ENCODE measurements at places on chromosomes 7 and 10. TPM values are rescaled to one million over a fixed set of nuclear protein-coding genes. Genes with fewer than 3 reads are reported as not detected.

- DNase-seq, result no peak
Measured at GRCh38 chr7:69534461-69535041, 63.7 kb upstream of the AUTS2 start.

Gene LIPF
- not detected for total RNA-seq

- no peak for DNase-seq
Measured at GRCh38 chr10:126127481-126128029, 231.2 kb downstream of the FANK1 start.

GRCh38 chr10:20446561-20447193, 450.4 kb downstream of the NEBL start:
- no peak for DNase-seq

Gene NXPH1
- not detected for total RNA-seq

DNA sequence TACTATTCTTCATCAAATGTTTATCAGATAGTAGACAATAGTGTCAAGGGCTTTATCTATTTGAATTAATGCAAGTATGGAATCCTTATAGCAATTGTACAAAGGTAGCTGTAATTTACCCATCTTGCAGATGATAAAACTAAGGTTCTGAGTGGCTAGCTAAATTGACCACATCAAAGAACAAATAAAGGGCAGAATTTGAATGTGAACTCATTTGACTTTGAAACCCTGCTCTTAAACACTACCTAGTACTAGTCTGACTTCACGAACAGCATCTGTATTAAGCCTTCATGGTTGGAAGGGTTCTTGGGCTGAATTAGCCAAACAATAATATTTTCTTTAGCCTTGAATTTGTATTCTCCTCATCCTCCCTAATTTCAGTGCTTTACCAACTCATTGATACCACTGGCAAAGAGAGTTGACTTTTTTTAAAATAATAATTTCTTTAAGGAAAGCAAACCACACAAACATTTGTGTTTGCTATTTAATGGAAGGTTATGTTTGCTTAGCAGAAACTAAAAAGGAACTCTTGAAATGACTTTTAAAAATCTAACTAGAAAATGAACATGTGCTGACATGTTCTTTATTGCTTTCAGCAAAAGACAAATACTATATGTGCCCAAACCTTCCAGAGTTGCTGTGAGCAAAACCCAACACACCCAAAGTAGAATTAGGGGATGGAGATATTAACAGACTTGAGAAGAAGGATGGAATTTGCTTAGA, 322.6 kb downstream of the RNLS start:
- no peak for DNase-seq

- no peak for DNase-seq
Measured at GRCh38 chr7:25858525-25859411, 293.2 kb upstream of the NFE2L3 start.

GRCh38 chr7:44607141-44608068, 978 bp downstream of the OGDH start:
- DNase-seq, result no peak

DNA sequence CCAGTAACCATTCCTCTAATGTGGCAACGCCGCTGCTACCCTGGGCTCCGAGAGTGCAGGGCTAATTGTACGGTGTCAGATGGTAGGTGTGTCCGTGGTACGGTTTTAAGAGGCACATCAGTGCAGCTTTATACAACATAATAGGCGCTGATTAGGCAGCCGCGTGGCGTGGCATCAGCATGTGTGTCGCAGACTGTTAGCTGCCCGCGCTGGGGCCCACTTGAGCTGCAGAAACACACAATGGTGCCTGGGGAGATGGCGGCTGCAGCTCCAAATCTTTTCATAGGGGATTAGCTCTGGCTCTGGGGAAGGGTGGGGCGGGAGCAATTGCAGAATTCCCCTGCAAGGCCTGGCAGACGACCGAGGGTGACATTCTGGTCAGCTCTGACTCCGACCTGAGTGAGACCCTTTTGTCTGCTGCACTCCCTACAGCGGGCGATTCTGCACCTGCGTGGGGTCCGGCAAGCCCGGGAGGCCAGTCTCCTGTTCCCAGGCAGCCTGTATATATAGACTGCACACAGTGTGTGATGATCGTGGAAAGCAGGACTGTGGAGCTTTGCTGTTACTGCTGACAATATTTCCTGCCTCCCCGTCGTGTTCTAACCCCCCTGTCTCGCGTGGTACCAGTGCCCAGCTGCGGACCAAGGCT, 722.7 kb upstream of the CELF2 start:
- DNase-seq, result no peak

DNA sequence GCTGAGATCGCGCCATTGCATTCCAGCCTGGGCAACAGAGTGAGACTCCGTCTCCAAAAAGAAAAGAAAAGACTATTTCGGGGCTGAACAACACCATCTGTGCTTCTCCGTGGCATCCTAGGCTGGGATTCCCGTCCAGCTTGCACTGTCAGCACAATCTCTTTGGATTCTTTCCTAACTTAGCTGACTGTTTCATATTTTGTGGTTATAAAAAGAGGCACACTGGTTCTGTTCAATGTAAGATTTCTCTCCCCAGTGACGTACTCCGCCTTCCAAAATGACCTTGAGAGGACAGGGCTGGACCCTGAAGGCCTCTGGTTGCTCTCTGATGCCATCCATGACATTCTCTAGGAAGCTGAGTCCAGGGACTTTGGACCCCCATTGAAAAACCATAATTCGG, 8.8 kb downstream of the ZNHIT1 start:
- peak; percentile 62 for DNase-seq

- no peak for DNase-seq
Measured at GRCh38 chr7:81710751-81711150, 59.1 kb downstream of the HGF start.

GRCh38 chr10:45437587-45438465, 63.8 kb downstream of the ALOX5 start:
- DNase-seq, result no peak

DNA sequence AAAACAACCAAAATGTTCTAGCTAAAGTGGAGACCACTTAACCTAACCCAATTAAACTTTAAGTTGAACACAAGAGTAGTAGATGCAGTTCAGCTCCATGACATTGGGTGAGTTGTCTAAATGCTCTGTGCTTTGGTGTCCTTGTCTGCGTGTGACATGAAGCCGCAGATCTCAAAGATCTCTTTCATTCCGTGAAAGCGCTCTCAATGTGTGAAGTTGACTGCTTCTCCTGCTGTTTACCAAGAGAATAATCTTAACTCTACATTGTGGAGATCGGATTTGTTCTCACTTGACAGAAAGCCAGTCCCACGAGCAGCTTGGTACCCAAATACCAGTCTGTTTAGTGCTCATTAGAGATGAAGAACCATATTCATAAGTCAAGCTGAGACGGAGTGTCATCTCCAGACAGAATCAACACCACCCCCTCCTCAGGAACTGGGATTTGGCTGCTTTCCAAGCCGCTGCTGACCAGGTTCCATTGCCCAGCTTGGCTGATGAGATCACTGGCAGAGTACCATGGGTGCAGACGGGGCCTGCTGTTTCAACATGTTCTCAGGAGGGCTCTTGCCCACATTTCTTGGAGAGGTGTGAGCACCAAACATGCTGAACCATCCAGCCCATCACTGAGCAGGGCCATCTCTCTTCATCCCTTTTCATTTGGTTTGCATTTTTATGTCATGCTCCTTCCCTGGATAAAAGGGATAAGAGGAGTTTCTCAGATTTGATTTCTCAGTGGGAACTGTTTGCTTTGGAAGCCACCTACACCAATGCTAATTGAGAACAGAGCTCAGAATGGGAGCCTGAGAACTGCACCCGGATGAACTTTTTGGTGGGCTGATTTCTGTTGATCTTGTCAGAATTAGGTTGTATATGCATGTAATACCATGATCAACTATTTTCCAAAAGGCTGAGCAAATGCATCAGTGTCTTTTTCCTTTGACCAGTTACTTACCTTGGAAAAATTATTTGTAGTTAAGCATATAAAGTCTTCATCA, 95.8 kb upstream of the AGBL3 start:
- peak; percentile 79 for DNase-seq

Gene SH2B2
- total RNA-seq, result 0.97 TPM

Gene KIAA1217
- 2.6 TPM for total RNA-seq

GRCh38 chr10:70337201-70337651, 45.2 kb downstream of the LRRC20 start:
- peak; percentile 36 for DNase-seq

DNA sequence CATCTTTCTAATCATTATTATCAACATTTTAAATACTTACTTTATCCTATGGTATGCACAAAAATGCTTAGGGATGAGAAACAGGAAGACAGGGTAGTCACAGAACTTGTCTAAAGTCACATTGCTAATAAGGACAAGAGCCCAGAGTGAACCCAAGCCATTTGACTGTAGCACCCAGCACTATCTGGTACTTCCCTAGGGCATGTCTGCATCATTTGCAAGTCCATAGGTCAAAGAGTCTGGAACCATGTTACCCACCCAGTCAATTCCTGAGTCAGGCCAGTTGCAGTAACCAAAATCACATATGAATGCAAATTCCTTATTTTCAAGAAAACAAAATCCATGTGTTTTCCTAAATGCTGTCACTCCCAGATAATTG, 19.1 kb downstream of the ASAH2 start:
- DNase-seq, result no peak

GRCh38 chr7:20954711-20955619, 168.3 kb upstream of the SP8 start:
- DNase-seq, result no peak

Gene RADIL
- total RNA-seq, result 0.32 TPM

GRCh38 chr10:110843031-110843430, 28.7 kb upstream of the PDCD4 start:
- DNase-seq, result no peak

Gene POLR2J2
- 4.8 TPM for total RNA-seq

DNA sequence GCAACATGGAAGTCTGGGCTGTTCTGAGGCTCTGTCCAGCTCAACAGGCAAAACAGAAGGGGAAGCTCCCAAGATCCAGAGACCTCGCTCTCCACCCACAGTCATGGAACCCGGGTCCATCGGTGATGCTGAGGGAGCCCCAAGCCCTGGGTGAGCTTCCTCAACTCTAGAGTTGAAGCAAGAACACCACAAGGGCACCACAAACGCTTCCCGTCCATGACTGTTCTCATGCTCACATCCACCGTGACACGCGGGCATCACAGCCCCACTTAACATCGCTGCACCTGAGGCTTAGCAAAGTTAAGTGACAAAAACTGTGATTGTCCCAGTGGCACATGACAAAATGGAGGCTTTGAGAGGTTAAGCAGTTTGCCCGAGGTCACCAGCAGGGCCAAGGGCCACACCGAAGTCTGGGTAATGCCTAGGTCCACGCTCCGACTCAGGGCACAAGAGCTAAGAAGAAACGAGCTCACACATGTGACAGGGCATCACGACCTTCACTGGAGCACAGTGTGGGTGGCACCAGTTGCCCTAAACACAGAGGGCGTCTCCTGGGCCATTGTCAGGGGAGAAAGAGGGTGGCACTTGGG, 110.6 kb downstream of the OAT start:
- DNase-seq, result no peak

GRCh38 chr10:26969145-26969926, 108.6 kb upstream of the ABI1 start:
- DNase-seq, result no peak

Gene PDK4
- total RNA-seq, result under 0.01 TPM

Gene ZC3HAV1
- 56.6 TPM for total RNA-seq

Gene SUGCT
- 8.4 TPM for total RNA-seq

DNA sequence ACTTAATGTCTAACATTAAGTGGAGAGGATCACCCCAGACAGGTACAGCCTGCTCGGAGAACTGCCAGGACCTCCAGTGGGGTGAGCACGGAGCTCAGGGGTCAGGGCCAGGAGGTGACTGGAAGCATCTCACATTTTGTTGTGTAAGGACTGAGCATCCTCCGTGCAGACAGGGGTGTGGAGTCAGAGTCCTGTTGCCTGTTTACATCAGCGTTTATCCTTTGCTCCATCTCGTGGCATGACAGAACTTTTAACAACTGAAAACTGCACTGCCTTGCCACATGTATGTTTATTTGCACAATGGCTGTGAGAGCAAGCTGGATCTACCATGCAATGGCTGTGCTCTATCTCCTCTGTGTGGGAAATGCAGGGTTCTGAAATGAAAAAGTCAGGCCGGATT, 175.4 kb upstream of the AKR1E2 start:
- peak; percentile 78 for DNase-seq

DNA sequence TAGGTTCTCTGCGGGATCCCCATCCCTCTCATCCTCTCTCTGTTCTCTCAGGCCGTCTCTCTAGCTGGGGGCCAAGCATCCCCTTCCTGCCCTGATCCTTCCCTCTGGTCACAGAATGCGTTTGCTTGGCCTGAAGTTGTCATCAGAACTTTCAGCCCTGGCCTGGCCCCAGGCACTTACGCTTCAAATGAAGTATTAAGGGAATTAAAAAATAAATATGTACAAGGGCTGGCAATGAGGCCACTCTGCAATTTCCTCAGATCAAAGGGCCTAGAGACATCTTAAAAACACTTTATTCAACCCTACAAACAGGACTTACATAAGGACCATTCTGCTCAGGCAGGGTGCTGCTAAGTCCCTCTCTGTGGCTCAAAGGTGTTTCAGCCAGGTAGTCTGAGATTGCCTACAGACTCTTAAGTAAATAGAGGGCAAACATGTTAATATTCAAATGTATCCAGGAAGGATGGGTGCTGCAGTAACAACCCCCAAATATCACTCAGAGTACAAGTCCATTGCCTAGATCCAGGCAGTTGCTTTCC, 16.0 kb downstream of the SFTPD start:
- no peak for DNase-seq

Gene MYH16
- total RNA-seq, result not detected

Gene ANKMY2
- total RNA-seq, result 28.5 TPM

Gene SPDYE3
- total RNA-seq, result under 0.01 TPM

- no peak for DNase-seq
Measured at GRCh38 chr10:120041807-120042559, 149.5 kb downstream of the SEC23IP start.

DNA sequence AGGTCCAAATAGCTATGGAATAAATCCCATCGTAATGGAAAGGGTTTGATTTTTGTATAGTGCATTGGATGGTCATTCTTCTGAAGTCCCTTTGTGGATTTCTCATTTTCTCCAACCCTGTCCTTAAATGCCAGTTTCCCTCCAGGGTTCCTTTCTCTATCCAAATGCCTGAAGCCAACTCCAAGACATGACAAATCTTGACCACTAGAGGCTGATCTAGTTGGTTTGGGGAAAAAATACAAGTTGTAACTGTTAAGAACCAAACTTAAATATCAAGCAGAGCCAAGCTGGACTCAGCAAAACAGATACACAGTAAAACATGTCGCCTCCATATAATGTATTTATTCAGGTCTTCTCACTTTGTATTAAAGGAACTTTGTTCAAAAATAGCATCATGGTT, 28.7 kb downstream of the FRMD4A start:
- no peak for DNase-seq

Gene DRGX
- not detected for total RNA-seq

DNA sequence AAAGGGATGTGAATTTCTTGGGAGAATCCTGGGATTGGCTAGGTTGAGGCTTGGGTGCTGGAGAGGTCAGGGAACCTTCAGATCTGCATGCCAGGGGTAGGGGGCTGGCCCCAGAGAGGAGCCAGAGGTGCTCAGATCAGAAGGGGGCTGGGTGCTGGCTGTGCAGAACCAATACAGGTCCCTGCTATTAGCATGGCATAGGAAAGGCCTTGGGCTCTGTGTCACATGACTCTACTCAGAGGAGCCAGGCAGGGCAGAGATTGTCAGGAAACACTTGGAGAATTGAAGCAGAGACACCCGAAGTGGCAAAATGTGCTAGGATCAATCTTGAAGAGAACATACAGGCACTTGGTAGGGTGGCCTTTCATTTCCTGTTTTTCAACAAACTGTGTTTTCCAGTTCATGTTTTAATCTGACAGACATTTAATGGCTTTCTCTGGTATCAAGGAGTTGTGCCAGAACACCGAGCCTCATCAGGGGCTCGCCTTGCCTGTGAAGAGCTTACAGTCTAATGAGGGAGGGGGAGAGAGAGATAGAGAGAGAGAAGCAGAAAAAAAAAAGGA, 498.9 kb downstream of the RPS24 start:
- no peak for DNase-seq

Gene TMEM140
- 5.2 TPM for total RNA-seq

Data from fibroblast of villous mesenchyme (primary cell).